ENCODE measurements at places on chromosomes 7 and 10.

DNA sequence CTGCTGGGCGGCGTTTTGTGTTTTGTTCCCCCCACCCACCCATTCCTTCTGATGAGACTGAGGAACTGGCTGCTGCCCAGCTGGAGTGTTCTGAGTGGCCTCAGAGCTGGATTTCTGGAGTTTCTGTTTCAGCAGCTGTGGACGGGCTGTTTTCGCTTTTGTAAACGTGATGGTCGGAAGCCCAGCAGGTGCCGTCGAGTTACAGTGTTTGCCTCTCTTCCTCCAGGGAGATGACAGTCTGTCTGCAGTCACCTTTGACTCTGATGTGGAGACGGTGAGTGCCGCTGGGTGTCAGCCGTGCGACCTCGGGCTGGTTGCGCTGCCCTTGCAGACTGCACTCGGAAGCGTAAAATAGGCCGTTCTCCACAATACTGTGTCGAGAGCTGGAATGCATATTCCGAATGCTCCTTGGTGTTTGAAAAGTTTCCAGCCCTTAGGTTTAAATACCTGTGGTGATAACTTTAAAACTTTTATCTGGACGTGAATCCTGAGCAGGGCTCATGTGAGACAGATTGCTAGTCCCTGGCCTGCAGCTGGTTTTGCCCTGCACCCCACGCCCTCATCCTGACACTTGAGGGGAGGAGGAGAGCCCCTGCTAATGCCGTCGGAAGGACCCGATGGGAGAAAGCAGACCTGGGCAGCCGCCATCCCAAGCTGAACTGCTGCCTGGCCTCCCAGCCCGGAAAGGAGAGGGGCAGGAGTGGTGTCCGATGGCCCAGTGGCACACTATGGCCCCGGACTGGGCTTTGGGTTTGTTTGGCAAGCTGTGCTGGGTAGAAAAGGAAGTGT, 8.3 kb downstream of the IQCE start:
- DNase-seq, result no peak

GRCh38 chr10:23448802-23449570, 10.1 kb downstream of the OTUD1 start:
- no peak for DNase-seq

DNA sequence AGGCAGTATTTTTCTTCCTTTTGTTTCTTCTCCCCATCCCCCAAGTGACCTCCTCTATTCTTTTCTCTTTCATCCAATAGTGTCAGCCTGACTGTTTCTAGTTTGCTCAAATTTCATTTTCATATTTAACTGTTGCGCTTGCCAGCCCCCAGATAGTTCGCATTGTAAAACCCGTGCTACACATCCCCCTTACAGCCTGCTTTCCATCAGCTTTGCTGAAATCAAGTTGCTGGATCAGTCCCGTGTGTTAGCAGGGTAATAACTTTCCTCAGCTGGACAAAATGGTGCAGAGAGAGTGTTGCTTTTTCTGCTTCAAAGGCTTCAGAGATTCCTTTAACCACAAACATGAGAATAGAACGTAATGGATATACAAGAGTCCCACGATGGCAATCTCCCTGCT, 180.6 kb upstream of the NPVF start:
- DNase-seq, result no peak

DNA sequence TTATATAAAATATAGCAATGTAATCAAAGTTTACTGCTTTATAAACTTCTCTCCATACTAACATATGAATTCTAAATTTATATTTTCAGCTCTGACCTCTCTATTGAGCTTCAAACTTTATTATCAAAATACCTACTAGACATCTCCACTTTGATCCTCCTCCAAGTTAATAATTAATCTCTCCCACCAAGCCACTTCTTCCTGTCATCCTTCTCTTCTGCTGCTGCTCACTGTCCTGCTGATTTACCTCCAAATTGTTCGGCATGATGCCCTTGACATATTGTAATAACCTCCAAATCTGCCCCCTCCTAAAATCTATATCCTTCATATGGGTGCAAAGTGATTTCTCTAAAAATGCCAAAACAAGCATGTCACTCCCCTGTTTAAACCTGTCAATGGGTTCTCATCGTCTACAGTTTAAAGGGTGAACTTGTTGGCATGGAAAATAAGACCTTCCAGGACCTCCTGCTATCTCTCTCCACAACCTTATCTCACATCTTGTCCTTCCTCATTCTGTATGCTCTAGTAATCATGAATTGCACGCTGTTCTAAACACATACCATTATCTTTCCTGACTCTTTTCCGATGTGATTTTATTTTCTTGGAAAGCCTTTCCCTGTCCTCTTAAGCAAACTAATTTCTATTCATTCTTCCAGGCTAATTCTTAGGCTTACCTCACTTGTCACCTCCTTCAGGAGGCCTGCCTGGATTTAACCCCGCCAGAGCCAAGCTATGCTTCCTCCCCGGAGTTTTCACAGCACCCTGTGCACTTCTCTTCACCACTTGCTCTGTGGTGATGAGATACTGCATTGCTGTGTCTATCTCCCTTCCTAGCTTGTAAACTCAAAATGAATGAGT, 52.1 kb upstream of the STK17A start:
- no peak for DNase-seq

DNA sequence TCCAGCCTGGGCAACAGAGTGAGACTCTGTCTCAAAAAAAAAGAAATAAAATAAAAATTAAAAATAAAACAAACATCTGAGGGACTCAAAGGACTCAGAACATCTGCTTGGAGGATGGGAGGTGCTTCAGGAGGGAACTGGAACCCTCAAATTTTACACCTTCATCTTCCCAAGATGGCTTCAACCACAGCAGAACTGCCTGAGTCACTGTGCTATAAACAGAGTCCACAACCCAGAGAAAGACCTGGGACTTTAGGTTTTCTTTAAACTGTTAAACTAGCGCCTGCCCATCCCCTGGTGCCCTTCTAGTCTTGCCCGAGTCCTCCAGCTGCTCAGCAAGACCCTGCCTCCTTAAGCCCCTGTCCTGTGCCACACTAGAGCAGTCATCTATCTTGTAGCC, 40.8 kb downstream of the RGS10 start:
- DNase-seq, result no peak

DNA sequence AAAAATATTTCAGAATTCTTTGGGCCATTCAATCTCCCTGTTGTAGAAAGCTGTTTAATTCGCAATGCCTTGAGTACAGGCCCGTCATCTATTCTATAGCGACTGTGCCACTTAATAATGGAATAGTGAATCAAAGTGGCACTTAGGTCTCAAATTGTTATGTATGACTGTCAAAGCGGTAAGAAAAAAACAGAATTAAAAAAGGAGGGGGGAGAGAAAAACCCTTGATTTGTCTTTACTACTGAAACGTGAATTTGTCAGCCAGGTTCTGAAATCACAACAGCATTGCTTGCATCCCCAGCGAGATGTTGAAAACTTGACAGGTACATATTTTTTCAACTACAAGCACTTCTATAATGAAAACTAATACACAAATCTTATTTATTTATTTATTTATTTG, 320.9 kb downstream of the TFEC start:
- DNase-seq, result no peak

- no peak for DNase-seq
Measured at GRCh38 chr10:89184638-89185037, 22.5 kb downstream of the CH25H start.
